Naive thymus-derived CD8-positive, alpha-beta T cell (primary cell): ENCODE measurements at places on chromosomes 12 and 14.
A peak's percentile ranks its signal among the peaks of the same experiment; 100 is the strongest.

DNA sequence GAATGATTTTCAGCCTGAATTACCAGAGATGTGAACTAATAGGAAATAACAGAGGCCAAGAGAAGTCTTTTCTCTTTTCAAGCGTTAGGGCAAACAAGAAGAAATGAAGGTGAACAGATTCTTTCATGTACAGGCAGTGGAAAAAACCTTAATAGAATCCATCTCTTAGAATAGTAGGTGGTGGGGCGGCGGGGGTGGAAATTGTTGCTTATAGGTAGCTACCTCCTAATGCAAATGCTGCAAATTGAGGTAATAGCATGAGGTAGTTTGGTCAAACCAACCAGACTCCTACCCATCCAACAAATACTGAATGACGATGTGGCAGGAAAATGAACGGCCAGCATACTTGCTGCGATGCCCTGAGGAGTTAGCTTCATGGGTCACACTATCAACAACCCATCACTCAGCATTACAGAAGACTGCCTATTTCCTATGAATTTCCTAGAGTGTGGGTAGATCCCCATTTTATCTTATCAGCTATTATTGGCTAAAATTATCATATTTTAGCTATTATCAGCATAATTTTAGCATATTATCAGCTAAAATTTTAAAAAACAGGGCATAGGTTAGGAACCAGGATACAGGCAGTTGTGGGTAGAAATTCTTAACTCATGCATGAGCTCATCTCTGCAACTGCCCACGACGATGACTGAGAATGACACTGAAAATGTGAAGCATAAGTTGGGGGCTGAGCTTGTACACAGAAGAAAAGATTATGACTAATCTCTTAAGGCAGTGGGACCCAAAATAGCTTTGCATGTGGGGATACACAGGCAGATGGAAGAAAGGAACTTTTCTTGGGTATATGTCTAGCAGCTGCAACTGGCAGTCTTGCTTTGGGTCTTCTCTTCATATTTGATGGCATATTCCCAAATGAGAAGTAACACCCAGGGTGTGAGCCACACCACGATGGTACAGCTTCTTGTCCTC lies 68.7 kb downstream of the NIN start:
- no peak for DNase-seq

- DNase-seq: no peak
Measured at GRCh38 chr14:91261115-91261514, 16.6 kb upstream of the GPR68 start.

- DNase-seq: no peak
Measured at GRCh38 chr12:108745641-108746040, 14.3 kb upstream of the CORO1C start.

DNA sequence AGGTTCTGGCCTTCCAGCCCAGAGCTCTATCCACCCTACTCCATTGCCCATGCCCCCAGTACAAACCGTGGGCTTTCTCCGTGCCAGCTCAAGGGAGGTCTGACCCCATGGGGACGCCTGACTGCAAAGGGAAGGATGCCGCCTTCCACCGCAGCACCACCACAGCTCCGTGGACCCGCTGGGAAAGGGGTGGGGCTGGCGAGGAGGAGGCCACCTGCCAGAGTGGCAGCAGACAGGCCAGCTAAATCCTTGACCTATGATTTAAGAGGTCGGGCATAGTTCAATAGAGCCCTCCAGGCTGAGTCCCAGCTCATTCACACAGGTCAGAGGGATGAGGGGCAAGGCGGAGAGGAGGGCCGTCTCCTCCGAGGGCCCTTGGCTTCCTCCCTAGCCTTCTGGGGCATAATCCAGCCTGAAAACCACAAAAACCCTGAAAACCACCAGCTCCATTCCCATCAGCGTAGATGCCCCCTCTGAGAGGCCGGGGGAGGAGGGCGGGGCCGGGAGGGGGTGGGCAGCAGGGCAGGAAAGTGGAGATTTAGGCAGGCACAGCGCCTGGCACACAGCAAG lies 14.9 kb upstream of the FIGNL2 start:
- DNase-seq: no peak

- DNase-seq: no peak
Measured at GRCh38 chr14:103539056-103539825, 10.2 kb downstream of the TRMT61A start.

DNA sequence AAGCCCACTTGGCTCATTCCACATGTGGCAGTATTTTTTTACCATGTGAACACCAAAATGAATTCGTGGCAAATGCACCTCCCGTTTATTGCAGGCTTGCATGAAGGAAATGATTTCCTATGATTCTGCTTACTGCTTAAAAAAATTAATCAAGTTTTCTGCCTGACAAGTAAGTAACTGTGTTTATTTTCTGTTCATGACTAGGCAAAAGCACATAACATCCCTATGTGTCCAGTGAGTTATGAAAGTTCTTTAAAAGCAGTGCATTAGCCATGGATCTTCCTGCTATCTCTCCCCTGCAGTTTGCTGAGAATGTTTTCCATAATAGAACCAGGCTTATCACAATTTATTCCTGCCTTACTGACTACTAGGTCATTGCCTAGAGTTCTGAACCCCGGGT lies 20.4 kb downstream of the GPR65 start:
- no peak for DNase-seq

- DNase-seq: no peak
Measured at GRCh38 chr14:24439830-24440605, 2.6 kb downstream of the SDR39U1 start.

DNA sequence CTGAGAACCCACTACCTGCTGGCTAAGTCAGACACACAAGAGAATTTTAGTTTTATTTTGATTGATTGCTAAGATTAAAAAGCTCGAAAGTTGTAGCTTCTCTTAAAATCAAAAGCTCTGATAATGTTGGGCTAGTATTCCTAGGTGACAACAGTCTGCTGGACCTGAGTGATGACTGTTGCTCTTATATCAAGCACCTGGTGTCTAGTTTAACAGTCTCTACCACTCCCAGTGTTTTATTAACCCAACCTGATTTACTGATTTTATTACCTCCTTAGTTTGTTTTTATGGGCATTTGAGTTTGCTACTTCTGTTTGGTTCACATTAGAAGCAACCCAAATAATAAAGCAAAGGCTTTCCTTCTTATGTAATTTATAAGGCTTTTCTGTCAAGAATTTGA lies 41.8 kb downstream of the ATP6V1D start:
- DNase-seq: no peak

DNA sequence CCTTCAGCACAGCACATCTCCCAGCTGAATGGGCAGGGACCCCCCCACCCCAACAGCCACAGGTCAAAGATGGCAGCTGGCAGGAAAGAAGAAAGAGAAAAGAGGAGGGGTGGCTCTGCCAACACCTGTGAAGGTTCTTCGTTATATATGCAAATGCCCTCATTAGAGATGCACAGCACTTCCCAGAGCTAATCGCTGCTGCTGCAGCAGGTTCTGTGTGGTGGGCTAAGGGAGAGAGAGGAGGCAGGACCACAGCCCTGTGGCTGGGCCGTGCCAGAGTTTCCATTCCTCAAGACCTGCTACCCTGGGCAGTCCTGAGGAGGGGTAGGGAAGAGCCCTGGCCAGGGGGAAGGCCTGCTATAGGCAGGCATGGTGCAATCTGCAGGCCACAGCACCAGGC lies 28.7 kb downstream of the SMUG1 start:
- DNase-seq: no peak

DNA sequence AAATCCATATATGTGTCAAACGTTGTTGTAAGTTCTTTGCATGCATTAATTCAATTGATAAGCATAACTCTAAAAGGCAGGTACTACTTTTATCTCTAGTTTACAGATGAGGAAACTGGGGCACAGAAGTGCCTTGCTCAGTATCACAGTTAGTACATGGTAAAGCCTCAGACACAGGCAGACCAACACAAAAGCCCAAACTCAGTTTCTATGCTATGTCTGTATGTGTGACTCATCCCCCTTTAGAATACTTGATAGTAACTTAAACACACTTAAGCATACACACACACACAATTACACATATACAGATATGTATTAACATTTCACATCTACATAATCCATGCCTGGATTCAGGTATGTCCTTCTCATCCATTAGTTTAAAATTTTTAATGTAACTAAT lies 88.0 kb downstream of the EPS8 start:
- DNase-seq: no peak

- DNase-seq: peak; percentile 69
Measured at GRCh38 chr14:99055816-99056215, 216.2 kb downstream of the BCL11B start.

DNA sequence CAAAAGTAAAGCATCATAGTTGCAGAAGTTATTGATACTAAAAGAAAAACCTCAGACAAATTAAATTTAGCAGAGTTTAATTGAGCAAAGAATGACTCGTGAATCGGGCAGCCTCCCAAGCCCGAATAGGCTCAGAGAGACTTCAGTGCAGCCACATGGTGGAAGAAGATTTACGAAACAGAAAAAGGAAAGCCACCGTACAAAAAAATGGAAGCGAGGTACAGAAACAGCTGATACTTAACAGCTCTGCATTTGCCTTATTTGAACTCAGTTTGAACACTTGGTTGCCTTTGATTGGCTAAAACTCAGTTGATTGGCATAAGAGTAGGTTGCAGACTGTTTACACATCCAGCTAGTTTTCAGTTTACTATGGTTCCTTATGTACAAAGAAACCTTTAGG lies 12.9 kb downstream of the TTC9 start:
- no peak for DNase-seq
